ENCODE measurements at places on chromosomes 2 and 18. TPM values are rescaled to one million over a fixed set of nuclear protein-coding genes. Genes with fewer than 3 reads are reported as not detected.

GRCh38 chr2:47221039-47221438 lies 65.9 kb upstream of the STPG4 start:
- no peaks in the 10 kb centered on the region for H3K36me3 ChIP-seq
- H3K4me3 ChIP-seq, result no peak overlapping the region
- H3K27ac ChIP-seq, result no peak overlapping the region
- DNase-seq, result no peak

DNA sequence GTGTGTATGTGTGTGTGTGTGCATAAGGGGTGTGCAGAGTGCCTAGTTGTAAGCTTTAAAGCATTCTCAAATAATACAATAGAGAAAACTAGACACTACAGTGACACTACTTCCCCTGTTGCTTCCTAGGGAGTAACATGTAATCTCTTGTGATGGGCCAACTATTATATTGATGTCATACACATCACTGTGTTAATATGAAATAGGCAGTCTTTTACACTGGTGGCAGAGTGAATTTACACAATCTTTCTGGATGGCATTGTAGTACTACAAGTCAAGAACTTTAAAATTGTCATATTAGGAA lies 488.0 kb upstream of the ZEB2 start:
- no peak for DNase-seq
- peak overlapping the region; percentile 63 for H3K27ac ChIP-seq
- no peak overlapping the region for H3K4me3 ChIP-seq
- H3K27me3 ChIP-seq, result no peaks in the 10 kb centered on the region
- H3K36me3 ChIP-seq, result no peaks in the 10 kb centered on the region

The CCDC142 gene
- 26.2 TPM for total RNA-seq

GRCh38 chr18:46222710-46223360 lies 118.7 kb downstream of the HAUS1 start:
- no peak overlapping the region for H3K27ac ChIP-seq
- H3K36me3 ChIP-seq, result peaks cover 11% of the 10 kb centered on the region
- peaks cover 12% of the 10 kb centered on the region for H3K4me1 ChIP-seq
- no peak overlapping the region for H3K4me3 ChIP-seq
- no peak for DNase-seq
- H3K27me3 ChIP-seq, result no peaks in the 10 kb centered on the region

DNA sequence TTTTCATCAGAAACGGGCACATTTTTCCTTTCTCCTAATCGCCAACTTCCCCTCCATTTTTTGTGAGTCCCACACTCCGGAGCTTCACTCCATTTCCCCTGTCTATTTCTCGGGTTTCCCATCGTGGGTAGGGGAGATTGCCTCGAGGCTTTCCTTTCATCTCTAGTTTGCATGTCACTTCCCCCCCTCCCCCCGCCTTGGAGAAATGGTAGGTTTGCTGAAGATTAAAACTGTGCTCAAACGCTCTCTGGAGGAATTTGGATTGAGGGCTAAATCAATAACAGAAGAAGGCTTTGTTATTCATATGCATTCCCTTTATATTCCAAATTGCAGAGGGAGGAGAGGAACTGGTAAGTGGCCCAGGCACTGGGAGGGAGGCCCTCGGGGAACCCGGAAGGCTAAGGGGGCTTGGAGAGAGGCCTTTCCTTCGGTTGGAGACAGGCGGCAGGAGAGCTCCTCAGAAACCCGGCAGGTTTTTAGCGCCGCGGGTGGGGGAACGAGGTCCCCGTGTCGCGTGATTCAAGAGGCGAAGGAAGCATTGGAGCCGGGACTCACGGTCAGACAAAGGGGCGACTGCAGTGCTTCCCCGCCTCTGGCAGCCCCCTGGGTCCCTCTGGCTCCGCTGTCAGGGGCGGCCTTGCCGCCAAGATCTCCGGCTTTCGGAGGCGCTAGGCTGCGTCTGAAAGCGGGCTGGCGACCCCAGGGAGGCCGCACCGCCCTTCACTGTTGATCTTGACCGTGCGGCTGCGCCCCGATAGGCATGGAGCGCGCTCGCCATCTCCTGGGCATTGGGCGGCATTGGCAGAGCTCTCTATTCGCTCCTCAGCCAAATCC lies 2.4 kb upstream of the HOXD12 start:
- no peak overlapping the region for H3K27ac ChIP-seq
- peak overlapping the region; percentile 35 for H3K4me3 ChIP-seq
- H3K4me1 ChIP-seq, result peaks cover 8% of the 10 kb centered on the region

- peaks cover 13% of the 10 kb centered on the region for H3K27me3 ChIP-seq
- no peaks in the 10 kb centered on the region for H3K36me3 ChIP-seq
Observed at GRCh38 chr2:146503366-146503765, 1341.5 kb upstream of the ACVR2A start.

DNA sequence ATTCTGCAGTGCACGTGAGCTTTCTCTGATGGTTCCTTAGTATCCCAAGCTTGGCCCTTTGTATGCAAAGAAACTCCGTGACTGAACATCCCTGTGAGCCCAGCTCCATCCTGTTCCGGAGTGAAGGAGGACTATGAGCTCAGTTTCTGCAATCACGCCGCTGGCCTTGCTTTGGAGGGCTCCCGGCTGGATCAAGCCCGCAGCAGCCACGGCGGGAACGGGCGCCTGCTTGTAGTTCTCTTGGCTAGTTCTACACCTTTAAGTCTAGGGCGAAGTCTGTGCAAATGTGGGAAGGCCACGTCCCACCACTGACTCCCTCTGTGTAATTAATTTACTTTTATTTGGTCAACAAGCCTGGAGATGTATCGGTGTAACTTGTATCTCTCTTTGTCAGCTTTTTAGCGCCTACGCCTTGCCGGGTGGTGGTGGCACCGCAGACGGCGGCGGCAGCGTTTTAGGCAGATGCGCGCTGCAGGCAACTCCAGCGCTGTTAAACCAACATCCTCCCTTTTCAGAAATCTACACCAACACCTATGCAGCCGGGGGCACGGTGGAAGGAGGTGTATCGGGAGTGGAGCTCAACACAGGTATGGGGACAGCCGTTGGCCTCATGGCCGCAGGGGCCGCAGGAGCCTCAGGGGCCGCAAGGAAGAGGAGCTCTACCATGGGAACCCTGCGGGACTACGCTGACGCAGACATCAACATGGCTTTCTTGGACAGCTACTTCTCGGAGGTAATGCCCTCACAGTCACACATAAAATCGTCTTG lies 34.3 kb downstream of the DSG4 start:
- H3K27me3 ChIP-seq, result no peaks in the 10 kb centered on the region
- H3K4me3 ChIP-seq, result no peak overlapping the region
- no peak overlapping the region for H3K27ac ChIP-seq
- DNase-seq, result no peak

GRCh38 chr2:219038600-219038999 lies 2.7 kb downstream of the CFAP65 start:
- H3K4me3 ChIP-seq, result no peak overlapping the region
- H3K36me3 ChIP-seq, result no peaks in the 10 kb centered on the region
- DNase-seq, result no peak
- no peak overlapping the region for H3K27ac ChIP-seq
- peaks cover 97% of the 10 kb centered on the region for H3K27me3 ChIP-seq

GRCh38 chr18:54129448-54130067 lies 94.9 kb downstream of the MBD2 start:
- DNase-seq, result no peak
- H3K27ac ChIP-seq, result no peak overlapping the region
- H3K4me3 ChIP-seq, result no peak overlapping the region
- no peaks in the 10 kb centered on the region for H3K27me3 ChIP-seq

DNA sequence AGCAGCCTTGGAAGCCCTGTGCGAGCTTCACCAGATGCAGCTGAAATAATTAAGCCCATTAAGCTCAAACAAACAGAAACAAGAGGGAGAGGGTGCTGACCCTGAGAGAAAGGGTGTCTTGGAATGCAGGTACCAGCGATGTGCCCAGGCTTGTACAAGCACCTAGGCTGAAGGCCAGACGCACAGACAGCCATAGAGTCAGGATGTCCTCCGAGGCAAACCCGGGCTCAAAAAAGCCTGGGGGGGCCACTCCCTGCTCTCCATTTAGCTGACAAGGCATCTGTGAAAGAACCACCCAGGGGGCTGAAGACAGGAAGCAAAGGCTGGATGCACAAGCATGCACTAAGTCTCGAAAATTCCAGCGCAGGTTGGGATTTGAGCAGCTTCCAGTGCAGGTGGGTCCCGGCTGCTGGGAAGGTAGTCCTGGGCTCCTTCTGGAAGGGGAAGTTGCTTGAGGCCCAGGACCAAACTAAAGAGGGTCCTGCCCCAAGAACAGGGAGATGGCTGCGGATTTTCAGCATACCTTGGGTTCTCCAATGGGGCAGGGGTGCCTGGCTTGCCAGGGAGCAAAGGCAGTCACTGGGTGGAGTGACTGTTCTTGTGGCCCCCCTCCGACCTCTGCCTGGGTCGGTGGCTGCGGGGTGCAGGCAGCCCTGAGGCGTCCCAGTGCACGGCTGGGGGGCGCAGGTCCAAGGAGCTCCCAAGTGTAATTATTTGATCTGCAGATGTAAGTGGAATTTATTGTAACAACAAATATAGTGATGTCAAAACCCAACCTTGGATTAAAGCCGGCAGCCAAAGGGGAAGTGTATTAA lies 5.9 kb downstream of the GBX2 start:
- peaks cover 19% of the 10 kb centered on the region for H3K4me1 ChIP-seq
- no peak for DNase-seq
- H3K36me3 ChIP-seq, result no peaks in the 10 kb centered on the region
- H3K27me3 ChIP-seq, result peaks cover 91% of the 10 kb centered on the region
- H3K27ac ChIP-seq, result no peak overlapping the region

- peaks cover 28% of the 10 kb centered on the region for H3K27me3 ChIP-seq
- no peak for DNase-seq
- H3K36me3 ChIP-seq, result no peaks in the 10 kb centered on the region
- no peak overlapping the region for H3K27ac ChIP-seq
Observed at GRCh38 chr18:5173646-5174045, 23.4 kb downstream of the AKAIN1 start.

GRCh38 chr18:37289423-37289822 lies 276.2 kb downstream of the CELF4 start:
- H3K4me1 ChIP-seq, result peaks cover 12% of the 10 kb centered on the region
- H3K27ac ChIP-seq, result no peak overlapping the region
- no peaks in the 10 kb centered on the region for H3K36me3 ChIP-seq
- H3K4me3 ChIP-seq, result no peak overlapping the region
- H3K27me3 ChIP-seq, result peaks cover 26% of the 10 kb centered on the region

DNA sequence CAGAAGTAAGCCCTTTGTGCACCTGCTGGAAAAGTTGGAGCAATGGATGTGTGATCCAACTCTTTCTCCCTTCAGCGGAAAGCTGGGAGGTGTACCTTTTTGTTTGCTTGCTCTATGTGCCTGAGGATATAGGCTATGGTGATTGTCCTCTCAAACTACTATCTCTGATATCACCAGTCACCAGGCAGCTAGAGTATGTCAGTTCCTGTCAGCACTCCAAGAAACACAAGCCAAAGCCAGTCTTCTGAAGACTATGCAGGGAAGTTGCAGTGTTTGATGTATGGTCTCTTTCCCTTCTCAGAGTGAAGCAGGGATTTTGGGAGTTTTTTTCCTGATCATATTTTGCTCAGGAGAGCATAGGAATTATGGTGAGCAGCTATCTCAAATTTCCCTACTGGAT lies 146.4 kb downstream of the PTH2R start:
- no peaks in the 10 kb centered on the region for H3K36me3 ChIP-seq
- H3K4me1 ChIP-seq, result peaks cover 12% of the 10 kb centered on the region
- DNase-seq, result no peak
- peaks cover under 1% of the 10 kb centered on the region for H3K27me3 ChIP-seq

- H3K4me1 ChIP-seq, result peaks cover 1% of the 10 kb centered on the region
- H3K27me3 ChIP-seq, result no peaks in the 10 kb centered on the region
- no peak for DNase-seq
Observed at GRCh38 chr2:240631548-240632305, 6.4 kb downstream of the GPR35 start.

DNA sequence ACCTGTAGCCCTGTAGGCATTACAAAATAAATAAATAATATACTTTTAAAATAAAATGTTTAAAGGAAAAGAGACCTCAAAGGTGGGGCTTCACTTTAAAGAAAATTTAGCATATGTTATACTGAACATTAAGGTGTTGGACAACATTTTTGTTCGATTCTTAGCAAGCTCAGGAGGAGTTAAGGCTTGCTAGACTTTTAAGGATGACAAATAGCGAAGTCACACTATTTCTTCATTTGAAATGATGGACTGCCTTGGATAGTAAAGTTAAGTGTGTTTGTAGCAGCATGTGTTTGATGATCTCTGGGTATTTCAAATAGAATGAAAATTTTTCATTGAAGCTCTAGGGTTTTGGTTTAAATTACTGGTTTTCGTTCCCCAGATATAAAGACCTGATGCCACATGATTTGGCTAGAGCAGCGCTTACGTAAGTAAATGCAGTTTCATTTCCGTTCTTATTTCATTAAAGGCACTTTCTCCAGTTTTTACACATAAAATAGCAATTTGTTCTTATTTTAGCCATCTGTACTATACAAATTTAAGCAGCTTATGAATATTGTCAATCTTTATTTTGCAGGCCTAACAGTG lies 24.9 kb downstream of the HADHB start:
- peaks cover 19% of the 10 kb centered on the region for H3K36me3 ChIP-seq
- H3K4me3 ChIP-seq, result no peak overlapping the region
- H3K27ac ChIP-seq, result no peak overlapping the region
- no peak for DNase-seq
- H3K27me3 ChIP-seq, result no peaks in the 10 kb centered on the region

DNA sequence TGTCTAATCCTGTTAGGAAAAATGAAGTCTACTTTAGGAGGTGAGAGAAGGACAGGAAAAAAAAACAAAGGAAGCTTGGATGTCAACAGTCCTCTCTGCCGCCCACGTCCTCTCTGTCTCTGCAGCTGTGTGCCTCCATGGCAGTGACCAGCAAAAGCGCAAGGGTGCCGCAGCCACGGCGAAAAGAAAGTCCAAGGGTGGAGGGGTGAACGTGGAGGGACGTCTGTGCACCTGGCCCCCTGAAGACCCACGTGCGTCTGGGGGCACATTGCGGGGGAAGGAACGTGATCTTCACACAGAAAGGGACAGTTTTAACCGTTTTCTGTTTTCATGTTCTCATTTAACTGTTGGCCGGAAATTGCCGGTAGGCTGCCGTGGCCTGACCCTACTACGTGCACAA lies 152.7 kb downstream of the MBP start:
- peaks cover 2% of the 10 kb centered on the region for H3K27me3 ChIP-seq
- no peak overlapping the region for H3K27ac ChIP-seq
- H3K36me3 ChIP-seq, result peaks cover 4% of the 10 kb centered on the region
- peak; percentile 19 for DNase-seq
- H3K4me1 ChIP-seq, result peaks cover 8% of the 10 kb centered on the region

All from mesothelial cell of epicardium (in vitro differentiated cells).